Lower leg skin (tissue), 4 donors: ENCODE measurements at places on chromosomes 11 and 22.
A peak's percentile ranks its signal among the peaks of the same experiment; 100 is the strongest.

- DNase-seq = peak; percentile 81
Observed at GRCh38 chr11:1194231-1194976, 28.5 kb upstream of the MUC5B start.

DNA sequence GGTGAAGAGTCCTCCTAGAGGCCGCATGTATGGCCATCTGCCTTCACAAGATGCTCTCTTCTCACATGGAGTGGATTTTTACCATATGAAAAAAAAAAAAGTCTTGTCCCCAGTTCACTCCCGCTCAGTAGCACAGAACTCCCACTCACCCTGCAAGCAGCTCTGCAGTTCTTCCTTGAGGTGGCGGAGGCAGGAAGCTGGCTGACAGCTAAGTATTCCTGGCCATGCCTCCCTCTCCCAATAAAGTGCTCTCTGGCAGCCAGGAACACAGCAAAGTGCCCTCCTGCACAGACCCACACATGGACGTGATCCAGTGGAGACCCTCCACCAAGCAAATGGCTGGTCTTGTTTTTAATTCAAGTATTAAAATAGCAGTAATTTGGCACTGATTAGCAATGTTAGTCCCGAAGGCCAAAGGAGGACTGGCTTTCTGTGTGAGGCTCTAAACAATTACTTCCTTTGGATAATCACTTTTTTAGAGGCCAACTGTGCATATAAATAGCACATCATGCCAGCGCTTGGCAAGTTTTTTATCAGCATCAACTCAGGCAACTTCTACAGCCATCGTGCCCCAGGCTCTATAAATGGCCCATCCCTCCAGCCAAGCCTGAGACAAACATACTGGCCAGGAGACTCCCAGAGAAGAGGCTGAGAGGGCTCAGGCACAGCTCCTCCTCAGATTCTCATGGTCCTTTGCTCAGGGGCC, 413.6 kb downstream of the OPCML start:
- DNase-seq = no peak

DNA sequence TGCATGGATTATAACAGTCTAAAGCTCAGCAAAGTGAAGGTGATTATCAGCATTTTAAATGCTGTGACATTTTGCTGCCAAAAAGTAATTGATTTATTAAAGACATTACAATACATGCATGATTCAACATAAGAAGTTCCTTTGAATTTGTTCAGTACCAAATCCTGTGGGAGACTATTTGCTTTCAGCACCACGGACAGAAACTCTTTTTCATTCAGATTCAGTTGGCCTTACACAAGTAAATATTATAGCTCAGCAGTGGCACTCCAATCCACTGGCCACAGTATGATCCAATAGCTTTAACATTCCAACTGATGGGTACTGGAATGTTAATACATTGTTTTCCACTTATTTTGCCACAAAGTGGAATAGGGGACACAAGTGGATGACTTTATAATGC, 806.7 kb downstream of the NTM start:
- DNase-seq = no peak

DNA sequence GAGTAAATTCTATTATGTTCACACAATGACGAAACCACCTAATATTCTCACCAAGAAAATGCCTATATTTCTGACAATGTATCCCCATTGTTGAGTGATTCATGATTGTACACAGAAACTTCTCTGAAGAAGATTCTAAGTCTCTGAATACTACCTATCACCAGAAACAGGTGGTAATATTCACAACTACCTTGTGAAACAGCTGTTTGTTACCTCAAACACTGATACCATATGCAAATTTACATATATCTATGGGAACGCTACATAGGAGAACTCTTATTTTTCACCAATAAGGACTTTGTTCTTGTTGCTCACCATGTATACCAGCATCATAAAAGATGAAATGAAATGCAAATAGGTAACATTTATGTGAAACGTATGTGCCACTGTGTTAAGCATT, 59.3 kb downstream of the PDGFD start:
- DNase-seq = no peak

DNA sequence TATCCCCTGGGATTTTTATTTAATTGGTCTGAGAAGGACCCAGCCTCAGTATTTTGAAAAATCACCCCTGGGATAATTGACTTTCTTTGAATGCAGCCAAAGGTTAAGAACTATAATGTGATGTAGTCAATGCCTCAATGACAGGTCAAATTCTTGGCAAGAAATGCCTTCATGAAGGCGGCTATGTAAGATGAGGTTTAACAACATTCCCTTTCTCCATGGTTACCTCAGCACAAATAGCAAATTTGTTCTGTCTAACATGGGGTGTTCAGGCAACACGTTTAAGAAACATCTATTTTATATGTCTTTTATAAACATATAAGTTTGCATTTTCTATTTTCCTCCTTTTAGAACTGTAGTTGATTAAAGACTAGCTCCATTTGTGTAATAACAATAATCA, 5.3 kb downstream of the SLN start:
- no peak for DNase-seq

GRCh38 chr11:104614961-104615360, 283.3 kb downstream of the CASP12 start:
- no peak for DNase-seq

DNA sequence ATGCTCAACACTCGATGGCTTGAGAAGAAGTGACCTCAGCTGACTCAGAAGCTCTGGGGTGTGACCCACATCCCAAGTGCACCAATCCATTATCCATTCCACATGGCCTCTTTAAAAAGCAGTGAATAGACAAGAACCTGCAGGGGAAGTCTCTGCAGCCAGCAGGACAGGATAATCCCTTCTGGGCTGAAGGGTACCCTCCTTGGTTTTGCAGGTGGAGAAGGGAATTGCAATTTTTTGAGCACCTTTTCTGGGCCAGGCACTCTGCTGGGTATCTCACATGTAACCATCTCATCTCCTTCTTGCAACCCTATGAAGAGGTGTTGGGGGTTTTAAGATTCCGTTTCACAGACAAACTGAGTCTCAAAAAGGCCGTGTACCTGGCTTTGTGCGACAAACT, 76.6 kb downstream of the MYO18B start:
- no peak for DNase-seq

DNA sequence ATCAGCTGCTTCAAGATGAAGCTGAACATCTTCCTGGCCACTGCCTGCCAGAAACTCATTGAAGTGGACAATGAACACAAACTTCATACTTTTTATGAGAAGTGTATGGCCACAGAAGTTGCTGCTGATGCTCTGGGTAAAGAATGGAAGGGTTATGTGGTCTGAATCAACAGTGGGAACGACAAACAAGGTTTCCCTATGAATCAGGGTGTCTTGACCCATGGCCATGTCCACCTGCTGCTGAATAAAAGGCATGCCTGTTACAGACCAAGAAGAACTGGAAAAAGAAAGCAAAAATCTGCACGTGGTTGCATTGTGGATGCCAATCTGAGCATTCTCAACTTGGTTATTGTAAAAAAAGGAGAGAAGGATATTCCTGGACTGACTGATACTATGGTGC, 22.2 kb upstream of the BIRC3 start:
- DNase-seq = no peak

GRCh38 chr11:86214710-86215109, 29.8 kb upstream of the EED start:
- no peak for DNase-seq

GRCh38 chr11:75625991-75626888, 42.6 kb downstream of the MAP6 start:
- no peak for DNase-seq

- no peak for DNase-seq
Observed at GRCh38 chr11:62621027-62621566, 689 bp downstream of the B3GAT3 start.
